ENCODE measurements at places on chromosomes 11 and 22.

- no peak for DNase-seq
Measured at GRCh38 chr22:23841736-23842445, 3.1 kb upstream of the DERL3 start.

GRCh38 chr11:131598305-131598704 is 227.9 kb downstream of the NTM start:
- no peak for DNase-seq

DNA sequence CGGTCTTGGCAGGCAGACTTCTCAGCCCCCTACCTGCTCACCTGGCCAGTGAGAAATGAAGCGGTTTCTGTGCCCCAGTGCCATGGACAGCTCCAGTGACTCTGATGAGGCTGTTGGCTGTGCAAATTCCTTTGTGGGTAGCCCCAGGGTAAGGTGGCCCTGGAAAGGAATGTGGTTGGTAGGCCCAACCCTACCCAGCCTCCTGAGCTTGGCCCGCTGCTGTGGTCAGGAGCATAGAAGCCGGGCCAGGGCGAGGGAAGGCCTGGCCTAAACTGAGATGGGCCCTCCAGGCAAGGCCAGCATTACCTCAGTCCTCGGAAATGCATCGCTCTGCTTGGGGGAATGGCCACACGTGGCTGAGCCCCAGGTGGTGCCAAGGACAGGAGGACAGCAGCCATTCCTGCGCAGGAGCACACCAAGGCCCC is 16.9 kb downstream of the DAGLA start:
- no peak for DNase-seq

DNA sequence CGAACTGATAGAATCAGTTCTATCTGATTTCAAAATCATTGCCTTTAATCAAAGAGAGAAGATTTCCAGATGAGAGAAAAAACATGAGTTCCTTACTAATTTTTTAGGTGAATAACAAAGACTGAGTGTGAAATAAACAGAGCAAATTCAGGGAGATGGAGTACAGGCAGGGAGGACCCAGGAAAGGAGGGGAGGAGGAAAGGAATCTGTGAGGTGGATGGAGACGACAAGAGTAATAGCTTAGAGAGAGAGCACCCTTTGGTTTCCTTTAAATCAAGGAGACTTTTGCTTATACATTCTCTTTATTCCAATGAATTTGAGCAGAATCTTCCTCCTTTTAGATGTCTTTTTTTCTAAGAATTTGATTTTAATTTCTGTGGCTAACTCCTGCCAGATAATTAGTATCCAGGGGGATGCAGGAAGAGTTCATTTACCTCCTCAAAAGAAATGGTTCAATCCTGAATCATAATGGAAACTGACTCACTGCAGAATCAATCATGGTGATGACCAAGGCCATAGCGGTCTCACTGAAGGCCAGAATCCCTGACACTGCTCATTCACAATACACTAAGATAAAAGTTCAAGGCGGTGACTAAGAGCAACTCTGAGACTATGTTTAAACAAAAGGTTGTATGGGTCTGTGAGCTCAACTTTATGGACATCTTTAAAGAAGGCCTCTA is 234.0 kb upstream of the ZC3H12C start:
- peak; percentile 89 for DNase-seq

DNA sequence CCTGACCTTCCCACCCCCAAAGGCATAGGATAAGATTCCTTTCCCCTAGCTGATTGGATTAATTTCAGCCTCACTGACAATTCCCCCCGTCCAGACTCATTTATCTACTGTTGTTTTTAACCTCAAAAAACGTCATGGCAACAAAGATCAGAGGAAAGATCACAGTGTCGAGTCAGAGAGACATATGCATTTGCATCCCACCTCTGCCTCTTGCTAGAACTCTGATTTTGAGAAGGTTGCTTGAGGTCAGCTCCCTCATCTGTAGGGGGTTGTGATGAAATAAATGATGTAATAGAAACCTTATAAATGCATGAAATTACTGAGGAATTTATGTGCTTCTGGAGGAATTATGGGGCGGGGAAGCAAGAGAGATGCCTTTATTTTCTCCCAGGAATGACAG is 53.3 kb upstream of the SYN3 start:
- peak; percentile 13 for DNase-seq

DNA sequence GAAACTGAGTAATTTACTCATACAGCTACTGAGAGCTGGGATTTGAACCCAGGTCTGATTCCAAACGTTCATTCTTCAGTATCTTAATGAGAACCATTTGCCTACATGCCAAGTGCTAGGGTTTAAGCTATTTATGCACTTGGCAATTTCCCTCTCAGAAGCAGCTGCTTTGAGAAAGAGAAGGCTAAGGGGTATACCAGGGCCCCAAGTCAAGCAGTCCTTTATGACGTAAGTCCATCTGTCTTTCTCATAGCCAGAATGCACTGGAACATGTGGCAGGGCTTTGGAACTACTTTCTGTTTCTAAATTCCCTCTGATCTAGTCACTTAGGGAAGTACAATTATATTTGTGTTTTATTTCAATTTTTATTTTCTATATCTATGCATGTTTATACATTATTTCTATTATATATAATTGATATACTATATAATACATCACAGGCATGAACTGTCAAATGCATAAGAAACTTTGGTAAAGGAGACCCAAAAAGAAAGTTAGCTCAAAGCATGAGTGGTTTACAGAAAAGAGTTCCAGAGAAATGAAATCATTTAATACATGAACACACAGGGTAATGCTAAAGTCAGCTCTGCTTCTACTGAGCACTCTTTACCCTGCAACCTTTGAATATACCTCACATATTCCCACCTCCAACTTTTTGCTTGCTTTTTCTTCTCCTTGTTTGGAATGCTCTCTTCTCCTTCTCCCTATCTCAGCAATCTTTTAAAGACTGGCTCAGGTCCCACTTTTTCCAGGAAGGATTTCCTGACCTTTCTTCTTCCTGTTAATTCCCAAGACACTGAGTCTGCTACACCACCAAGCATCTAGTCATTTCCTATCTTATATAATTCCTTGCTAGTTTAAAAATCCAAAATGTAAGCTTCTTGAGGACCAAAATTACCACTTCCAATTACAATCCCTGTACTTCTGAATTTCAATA is 80.5 kb upstream of the GDPD4 start:
- peak; percentile 48 for DNase-seq

DNA sequence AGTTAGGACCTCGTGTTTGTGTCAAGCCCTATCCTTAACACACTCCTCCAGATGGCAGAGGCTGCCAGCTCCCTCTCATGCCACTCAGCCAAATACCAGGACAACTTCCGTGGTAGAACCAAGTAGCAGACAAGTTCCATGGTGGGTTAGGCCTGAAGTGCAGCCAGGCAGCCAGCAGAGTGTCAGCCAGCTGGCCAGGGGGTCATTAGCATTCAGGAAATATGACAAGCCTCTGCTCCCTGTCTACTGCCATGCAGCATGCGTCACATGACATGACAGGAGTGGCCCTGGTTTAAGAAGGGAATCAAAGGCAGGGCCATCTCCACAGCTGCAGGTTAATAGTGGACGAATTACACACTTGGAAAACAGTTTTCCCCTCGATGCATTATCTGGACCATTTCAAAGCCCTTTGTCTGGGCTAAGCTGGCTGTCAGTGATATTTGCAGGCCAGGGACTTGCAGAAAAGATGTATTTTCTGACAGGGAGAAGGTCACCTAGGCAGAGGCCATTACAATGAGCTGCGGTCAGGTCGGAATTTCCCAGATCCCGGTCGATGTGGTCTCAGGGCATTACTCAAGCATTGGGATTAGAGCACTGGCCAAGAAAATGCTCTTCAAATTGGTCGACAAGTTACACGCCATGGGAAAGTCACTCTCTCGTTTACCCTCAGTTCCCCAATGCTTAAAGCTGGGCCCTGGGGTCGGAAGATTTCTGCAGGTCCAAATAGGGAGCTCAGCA is 461.7 kb upstream of the CADM1 start:
- DNase-seq = no peak

- DNase-seq = no peak
Measured at GRCh38 chr22:31286360-31287255, 5.7 kb downstream of the PIK3IP1 start.

DNA sequence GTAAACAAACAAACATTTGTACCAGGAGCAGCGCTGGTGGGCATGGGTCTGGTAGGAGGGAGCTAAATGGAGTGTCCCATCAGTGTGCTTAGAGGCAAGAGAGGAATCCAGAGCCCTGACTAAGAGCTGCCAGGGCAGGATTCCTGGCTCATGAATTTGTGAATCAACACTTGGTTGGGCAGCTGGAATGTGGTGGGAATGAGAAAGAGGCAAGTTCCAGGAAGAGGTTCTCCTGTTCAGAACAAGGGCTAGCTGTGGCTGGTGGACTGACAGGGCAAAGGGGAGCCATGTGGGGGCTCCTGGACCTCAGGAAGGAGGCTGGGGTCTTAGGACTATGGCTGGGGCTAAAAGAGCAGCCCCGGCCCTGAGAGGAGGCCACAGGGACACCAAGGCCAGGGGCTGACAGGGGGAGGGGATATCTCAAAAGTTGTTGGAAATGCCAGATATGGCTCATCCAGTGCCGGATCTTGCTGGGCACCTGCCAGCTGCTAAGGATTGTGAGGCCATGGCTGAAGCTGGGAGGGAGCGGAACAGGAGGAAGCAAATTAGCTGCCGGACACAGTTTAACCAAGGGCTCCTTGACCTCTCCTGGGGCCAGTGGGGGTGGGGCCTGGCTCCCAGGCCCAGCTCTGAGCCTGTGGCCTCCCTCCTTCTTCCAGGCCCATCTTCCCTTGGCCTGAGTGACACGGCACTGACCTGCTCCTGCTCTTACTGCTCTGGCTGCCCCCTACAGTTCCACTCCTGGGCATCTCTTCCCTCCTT is 14.6 kb upstream of the P2RY6 start:
- peak; percentile 97 for DNase-seq

All from GM23248 (cell line).